Activated naive CD4-positive, alpha-beta T cell treated with anti-CD3 and anti-CD28 coated beads, Interleukin-2, amount 50 U/mL, for 16 hours (primary cell): ENCODE measurements at places on chromosomes 11 and 22.

- no peak for DNase-seq
These were observed 31.5 kb downstream of the STIM1 start for GRCh38 chr11:3886985-3887384.

- no peak for DNase-seq
These were observed 27.1 kb downstream of the KRTAP5-5 start for GRCh38 chr11:1656670-1657069.

DNA sequence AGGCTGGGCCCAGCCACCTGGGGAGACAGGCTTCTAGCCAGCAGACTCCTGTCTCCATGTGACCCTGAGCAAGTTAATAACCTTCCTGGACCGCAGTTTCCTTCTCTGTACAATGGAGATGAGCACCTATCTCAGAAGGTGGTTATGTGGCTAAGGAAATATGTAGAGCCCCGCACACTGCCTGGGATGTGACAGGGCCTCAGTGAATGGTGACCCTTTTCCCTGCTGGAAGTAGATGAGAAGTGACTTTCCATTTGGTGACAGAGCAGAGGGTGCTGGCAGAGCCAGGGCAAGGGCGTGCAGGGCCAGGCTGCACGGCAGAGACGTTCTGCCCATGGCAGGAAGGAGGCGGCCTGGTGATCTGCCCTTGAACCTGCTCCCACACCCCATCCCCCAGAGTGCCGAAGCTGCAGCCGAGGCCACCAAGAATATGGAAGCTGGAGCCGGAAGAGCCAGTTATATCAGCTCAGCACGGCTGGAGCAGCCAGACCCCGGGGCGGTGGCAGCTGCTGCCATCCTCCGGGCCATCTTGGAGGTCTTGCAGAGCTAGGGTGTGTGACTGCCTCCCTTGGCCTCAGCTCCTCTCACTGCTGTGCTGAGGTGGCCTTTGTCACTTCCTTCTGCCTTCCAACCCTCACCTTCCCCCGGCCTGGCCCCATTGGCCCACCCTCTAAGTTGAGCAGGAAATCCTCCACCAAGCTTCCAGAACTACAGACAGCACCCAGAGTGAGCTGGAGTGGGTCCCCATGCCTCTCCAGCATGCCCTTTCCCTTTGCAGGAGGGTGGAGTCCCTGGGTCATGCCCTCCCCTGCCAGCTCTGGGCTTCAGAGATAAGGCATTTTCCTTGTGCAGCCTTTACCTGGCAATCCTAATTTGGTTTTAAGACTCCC lies 13.2 kb downstream of the TKFC start:
- no peak for DNase-seq

DNA sequence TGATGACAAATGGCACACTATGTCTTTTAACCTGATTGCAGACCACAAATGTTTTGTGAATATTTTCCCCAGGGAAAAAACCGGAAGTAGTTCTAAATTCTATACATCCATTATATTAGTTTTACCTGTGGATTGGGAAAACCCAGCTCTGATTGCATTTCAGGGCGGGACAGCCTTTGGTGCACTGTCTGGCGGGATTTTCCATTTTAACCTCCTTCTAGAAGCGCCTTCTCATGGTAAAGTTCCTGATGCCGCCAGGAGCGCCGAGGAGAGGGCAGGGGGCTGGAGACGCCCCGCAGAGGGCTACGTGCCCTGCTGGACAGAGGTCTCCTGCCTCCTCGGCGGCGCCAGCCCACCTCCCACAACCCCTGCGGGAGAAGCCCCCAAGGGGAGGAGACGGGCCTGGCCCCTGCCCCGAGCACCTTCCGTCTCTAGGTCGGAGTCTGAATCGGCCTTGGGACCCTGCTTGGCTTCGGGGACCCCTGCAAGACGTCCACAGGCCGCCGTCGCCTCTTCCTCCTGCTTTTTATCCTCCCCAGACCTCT lies 1.2 kb upstream of the P2RX6 start:
- no peak for DNase-seq

GRCh38 chr11:85685820-85686459 lies at the start of gene CCDC89:
CCDC89 (minus strand) TSS chr11:85686195; CDS start chr11:85686130, 65 bp downstream.
- DNase-seq, result no peak

DNA sequence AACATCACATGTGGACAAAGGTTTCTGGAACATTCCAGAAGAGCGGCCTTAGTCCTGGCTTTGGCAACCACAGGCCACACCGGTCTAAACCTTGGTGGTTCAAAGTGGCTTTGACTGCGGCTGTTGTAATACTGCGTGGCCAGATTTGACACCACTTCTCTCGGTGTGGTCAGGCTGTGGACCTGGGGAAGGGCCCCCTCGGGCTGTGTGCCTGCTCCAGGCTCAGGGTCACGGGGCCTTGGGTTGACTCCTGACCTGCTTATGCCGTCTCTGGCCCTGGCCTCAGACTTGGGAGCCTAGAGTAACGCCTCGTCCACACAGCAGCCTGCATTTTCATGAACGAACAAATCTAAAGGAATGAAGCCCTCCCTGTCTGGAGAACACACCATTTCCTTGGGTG lies 118.0 kb downstream of the PHF21B start:
- no peak for DNase-seq

- DNase-seq, result no peak
These were observed 716 bp downstream of the AMOTL1 start for GRCh38 chr11:94768602-94769541.

- DNase-seq, result no peak
These were observed 15.3 kb downstream of the RTL6 start for GRCh38 chr22:44482776-44483175.

GRCh38 chr22:25843660-25844405 lies 101.8 kb downstream of the MYO18B start:
- no peak for DNase-seq

DNA sequence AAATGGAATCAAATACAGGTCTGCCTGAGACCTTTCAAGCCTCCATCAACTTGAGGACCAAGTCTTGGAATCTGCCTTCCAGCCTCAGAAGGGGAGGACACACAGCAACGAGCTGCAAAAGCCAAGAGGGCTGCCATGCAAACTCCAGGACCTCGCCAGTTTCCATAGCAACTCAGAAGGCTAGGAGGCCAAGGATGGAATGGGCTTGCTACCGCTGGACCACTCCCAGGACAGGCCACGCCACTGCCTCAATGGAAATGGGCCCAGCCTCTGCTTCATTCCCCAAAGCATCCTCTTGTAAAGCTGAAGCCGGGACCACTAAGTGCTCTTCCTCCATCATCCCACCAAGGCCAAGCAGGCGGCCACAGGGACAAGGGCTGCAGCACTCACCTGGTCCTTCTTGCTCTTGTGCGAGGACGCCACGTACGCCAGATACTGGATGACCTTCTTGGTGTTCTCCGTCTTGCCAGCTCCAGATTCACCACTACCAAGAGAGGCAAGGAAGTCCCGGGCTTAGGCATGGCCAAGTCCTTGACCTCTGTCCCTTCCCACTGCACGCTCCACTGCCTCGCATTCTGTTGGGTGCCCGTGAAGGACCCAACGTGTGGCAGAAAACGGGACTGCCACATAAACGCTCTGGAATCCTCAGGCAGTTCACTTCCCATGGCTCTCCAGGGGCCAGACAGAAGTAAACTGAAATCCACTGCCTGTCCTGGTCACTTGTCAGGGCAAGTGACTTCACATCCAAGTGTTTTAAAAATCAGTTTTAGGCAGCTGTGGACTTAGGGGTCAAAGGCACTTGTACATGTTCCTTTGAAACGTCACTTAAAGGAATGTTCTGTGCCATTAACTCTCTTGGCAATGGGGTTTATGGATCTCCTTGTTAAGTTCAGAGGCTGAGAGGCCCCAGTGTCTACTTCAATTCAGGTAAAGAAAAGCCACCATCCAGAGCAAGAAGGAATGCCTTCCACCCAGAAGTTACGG lies 61.3 kb downstream of the MYH9 start:
- DNase-seq, result no peak

GRCh38 chr22:26939466-26939865 lies 282.1 kb downstream of the MIAT start:
- no peak for DNase-seq

- no peak for DNase-seq
These were observed 18.2 kb downstream of the MUC2 start for GRCh38 chr11:1092919-1093318.
